ENCODE measurements at places on chromosomes 5 and 9.

GRCh38 chr5:51394609-51395008 is 11.4 kb downstream of the ISL1 start:
- DNase-seq, result no peak

DNA sequence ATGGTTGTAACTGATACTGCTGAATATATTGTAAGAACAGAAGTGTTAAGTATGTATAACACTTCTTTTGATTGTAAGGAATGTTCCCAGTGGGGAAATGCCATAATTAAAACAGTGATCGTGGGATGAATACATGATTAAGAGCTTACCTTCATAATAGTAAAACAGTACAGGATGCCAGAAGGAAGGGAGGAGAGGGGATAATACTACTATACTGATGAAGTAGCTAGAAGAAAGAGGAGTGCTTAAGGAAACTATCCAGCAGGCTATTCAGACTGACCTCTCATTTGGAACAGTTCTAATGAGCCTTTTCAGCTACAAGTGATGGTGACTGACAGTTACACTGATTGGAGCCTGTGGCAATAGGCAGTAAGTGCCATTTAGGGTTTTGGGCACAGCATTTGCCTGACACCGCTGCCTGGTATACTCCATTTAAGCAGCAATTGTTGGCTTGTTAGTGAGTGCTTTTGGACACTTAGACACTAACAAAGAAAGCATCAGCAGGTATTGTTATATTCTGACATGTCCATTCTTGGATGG is 33.8 kb upstream of the KDM4C start:
- no peak for DNase-seq

- DNase-seq, result no peak
Measured at GRCh38 chr5:143432658-143433239, 29.3 kb upstream of the NR3C1 start.

- DNase-seq, result no peak
Measured at GRCh38 chr5:130102960-130103359, 198.7 kb downstream of the CHSY3 start.

DNA sequence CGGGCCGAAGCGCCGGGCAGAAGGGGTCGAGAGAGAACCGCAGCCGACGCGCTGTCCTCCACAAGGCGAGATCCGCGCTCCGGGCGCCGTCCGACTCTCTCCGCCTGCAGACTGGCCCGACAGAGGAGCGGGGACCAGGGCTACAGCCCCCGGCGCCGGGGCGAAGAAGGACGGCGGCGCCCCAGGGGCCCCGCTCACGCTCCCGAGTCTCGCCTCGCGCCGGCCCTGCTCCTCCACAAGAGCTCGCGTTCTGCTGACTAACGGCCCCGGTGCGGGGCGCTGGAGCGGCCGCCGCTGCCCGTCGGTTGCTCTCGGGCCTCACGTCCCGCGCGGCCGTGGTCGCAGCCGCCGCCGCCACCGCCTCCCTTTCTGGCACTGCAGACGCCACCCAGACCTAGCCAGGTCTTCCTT is 338 bp downstream of the ABHD17B start:
- DNase-seq, result no peak

- no peak for DNase-seq
Measured at GRCh38 chr5:36870399-36871040, 6.0 kb upstream of the NIPBL start.

DNA sequence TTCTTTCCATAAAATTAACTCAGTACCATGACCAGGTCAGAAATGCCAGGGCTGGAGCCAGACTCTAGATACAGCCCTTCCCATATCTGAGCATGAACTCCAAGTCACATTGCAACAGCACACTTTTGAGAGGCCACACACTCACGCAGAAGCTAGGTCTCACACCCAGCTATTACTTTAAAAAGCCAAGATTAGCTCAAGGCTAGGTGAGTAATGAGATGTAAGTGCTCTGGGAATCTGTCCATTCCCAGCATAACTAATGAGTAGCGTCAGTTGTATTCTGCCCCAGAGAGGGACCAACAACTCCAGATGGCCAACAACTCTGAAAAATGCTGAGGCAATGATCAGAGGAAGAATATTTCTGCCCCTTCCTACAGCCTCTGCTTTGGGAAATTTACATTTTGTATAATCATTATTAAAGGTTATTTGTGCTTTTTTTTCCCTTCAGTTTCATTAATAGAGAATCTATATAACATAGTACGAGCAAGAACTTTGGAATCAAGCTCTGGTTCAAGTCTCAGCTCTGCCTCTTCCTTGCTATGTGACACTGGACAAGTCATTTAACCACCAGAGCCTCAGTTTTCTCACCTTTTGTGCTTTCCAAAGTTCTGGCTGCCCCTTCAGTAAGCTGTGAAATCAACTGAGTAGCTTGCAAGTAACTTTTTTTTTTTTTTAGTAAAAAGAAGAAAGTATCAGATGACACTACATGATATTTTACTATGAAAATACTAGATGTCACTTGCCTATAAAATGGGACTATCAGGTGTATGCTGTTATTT is 118.3 kb downstream of the NR6A1 start:
- DNase-seq, result no peak

DNA sequence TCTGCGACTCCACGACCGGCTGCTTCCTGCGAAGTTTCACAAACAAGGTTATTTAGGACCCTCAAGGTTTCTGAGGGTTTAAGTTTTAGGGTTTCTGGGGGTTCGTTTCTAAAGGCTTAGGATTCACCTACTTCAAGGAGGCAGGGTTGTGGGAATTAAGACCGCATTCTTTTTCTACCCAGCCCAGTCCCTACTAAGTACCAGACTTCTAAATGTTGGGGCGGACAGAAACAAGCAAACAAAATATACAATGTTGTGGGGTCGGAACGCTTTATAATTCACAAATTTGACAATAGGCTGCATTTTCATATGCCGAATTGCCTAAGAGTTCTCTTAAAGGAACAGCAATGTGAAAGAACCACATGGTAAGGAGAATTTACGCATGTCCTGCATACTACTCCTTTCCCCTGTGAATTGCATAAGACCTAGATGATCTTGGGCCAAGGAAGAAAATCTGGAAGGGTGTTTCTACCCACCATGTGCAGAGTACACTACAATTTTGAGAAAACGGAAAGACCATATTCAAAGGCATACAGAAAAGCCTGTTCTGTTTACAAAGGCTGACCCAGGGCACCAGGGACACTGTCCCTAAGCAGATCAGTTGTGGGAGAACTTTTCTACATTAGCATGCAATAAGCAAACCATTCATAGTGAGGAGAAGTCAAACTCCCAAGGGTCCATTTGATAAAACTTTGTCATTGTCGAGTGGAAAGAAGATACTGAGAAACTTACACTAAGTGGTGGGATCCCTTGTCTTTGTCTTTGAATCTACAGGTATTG is 457.3 kb downstream of the RAB3C start:
- DNase-seq, result no peak

- no peak for DNase-seq
Measured at GRCh38 chr9:128787659-128788058, 606 bp downstream of the TBC1D13 start.

GRCh38 chr5:34022121-34022705 is 14.4 kb upstream of the AMACR start:
- peak; percentile 50 for DNase-seq

DNA sequence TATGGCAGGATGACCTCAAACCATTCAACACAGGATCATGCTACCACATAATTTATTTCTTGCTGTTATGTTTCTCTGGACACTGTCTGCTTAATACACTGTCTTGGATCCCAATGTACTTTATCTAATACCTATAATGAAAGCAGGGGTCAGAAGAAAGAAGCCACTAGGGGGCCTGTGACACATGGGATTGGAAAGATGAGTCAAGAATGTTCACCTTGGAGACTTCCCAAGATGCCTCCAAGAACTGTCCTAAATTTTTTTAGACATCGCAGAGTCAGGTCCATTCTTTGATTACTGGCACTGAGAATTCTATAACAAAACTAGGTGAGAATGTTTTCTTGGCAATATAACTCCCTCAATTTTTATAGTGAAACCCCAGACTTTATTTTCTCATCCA is 305.8 kb upstream of the SMARCA2 start:
- DNase-seq, result no peak
